ENCODE measurements at places on chromosomes 5 and 9.

GRCh38 chr5:106680330-106680729 is 990.4 kb downstream of the EFNA5 start:
- no peak for DNase-seq

GRCh38 chr5:139262742-139263445 is 30.6 kb upstream of the MATR3 start:
- no peak for DNase-seq

GRCh38 chr9:137295849-137296669 is 6.0 kb downstream of the NRARP start:
- DNase-seq = no peak

GRCh38 chr9:116789081-116789480 is 102.0 kb downstream of the TRIM32 start:
- DNase-seq = no peak

GRCh38 chr9:13898957-13899356 is 415.0 kb downstream of the NFIB start:
- DNase-seq = no peak

GRCh38 chr9:136441191-136441680 is 1.6 kb upstream of the INPP5E start:
- no peak for DNase-seq

DNA sequence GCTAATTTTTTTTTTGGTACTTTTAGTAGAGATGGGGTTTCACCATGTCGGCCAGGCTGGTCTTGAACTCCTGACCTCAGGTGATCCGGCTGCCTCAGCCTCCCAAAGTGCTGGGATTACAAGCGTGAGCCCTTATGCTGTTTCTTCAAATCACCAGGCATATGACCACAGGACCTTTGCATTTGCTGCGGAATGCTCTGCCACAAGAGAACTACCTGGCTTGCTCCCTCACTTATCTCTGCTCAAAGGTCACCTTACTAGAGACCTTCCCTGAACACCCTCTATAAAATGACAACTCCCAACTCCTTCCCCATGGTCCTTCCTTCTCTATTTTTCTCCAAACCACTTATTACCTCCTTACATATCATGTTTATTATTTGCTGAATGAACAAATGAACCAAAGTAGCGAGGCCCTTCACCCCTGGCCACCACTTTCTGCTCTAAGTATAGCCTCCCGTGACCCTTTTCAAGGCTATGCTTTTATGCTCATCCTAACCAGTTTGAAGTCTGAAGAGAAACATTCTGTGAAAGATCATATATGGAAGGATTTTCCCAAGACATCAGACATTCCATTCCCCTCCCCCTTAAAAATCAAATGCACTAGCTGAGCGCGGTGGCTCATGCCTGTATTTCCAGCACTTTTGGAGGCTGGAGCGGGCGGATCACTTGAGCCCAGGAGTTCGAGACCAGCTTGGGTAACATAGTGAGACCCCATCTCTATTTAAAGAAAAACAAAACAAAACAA is 1.3 kb downstream of the ZER1 start:
- DNase-seq = no peak

DNA sequence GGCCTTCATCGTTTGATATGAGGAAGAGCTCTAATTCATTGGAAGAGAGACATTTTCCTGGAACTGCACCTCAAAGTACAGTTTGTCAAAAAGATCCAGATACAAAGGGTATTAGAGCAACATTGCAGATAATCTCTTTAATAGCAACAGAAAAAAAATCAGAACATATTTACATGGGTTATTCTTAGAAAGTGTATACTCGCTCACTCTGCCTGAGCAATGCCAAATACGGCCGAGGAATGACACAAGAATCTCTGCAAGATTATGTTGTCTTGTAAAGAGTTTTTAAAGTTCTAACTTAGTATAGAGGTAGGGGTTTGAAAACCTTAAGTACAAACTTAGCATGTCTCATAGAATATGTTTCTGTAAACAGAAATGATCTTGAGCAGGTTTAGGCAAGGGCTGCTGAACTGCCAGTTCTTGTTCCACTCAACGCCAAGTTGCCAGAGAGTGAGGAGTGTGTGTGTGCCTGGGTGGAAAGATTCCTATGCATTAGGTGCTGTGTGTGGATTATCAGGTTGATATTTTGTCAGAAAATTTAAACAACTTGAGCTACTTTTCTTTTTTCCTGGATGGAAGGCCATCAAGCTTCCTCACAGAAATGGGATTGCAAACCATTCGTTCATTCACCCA is 41.8 kb upstream of the ERCC6L2 start:
- no peak for DNase-seq

GRCh38 chr5:95822542-95823181 is at the start of gene GLRX:
TSS of gene GLRX (minus strand) at chr5:95822726. CDS start at chr5:95822662, 64 bp downstream.
- no peak for DNase-seq

- no peak for DNase-seq
These were observed 51.0 kb upstream of the FYB1 start for GRCh38 chr5:39270225-39270848.

DNA sequence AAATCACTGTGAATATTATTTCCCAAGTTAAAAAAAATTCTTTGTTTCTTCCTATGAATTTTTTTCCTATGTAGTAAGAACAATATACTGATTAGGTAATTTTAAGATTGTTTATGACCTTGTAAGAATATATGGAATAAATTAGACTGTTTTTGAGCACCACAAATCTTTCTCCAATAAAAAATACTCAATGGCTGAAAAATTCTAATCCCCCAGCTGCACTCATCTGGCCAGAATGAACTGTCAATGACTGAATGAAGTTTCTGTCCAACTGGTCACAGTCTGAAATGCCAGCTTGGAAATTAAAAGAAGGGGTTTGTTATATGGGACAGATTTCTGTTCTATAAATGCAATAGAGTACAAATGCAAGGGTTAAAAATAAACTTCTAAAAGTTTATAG is 569.5 kb upstream of the SEMA6A start:
- DNase-seq = no peak

DNA sequence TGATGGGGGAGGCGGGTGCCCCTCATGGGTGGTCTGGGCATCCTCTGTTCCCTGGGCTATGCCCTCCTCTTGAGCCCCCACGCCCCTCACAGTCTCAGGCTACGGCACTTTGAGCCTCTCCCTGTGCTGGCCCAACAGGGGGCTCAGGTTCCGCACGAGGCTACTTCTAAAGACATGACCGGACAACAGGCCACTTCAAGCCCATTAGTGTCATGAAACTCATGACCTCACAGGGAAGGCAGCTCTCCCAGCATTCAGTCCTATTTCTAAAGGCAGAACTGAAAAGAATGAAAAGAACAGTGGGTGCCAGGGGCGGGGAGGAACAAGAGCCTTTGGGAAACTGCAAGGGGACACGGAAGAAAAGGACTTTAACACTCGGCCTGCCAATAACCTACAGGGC is 45.0 kb downstream of the COL23A1 start:
- DNase-seq = no peak

DNA sequence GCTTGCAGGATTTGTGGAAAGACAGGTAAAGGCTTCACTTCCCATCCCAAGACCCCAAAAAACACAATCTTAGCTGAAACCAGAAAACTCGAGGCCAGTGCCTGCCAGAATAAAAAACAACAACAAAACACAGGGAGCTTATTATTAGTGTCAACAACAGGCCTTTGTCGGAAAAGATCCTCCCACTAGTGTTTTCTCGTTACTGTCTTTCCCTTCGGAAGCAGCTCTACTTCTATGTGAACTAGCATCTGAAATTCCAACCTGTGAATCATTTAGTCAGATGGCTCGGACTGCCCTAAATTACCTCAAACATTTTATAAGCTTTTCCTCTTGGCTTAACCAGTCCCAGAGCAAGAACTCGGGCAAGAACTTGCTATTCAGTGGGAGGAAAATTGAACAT is 122.2 kb upstream of the GNA14 start:
- no peak for DNase-seq

- DNase-seq = peak; percentile 88
These were observed 175.5 kb upstream of the MVB12B start for GRCh38 chr9:126151031-126151685.

DNA sequence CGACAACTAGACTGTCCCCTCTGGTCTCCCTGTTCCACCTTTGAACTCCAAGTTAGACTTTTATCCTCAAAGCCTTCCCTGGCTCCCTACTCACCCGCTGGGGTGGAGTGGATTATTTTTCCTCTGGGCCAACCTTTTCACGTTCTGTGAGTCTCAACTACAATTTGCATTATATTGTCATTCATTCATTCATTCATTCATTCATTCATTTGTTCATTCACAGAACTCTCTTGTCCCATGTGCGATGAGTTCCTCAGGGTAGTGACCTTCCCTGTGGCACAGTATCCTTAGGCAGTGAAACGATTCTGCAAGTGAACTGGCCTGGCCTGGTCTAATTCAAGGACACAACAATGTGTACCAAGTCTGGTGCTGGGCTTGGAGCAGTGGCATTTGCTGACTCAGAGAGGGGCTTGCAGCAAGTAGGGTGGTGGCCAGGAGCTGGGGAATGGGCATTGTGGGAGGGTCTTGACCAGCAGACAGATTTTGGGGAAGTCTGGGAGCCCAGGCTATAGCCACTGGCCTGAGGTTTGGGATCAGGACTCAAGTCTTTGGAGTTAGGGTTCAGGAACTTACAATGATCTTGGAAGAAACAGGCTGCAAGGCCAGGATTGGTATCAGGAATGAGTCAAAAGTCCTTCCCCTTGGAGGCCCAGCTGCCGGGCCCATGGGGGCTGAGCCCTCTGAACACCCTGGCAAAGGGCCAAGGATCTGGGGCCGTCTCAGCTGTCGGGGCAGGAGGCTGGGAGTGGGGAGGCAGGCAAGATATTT is 37.2 kb upstream of the COL15A1 start:
- DNase-seq = no peak

- no peak for DNase-seq
These were observed 337.3 kb downstream of the KDM4C start for GRCh38 chr9:7095058-7095457.

GRCh38 chr9:137588311-137588710 is 2.0 kb downstream of the ZMYND19 start:
- DNase-seq = no peak

DNA sequence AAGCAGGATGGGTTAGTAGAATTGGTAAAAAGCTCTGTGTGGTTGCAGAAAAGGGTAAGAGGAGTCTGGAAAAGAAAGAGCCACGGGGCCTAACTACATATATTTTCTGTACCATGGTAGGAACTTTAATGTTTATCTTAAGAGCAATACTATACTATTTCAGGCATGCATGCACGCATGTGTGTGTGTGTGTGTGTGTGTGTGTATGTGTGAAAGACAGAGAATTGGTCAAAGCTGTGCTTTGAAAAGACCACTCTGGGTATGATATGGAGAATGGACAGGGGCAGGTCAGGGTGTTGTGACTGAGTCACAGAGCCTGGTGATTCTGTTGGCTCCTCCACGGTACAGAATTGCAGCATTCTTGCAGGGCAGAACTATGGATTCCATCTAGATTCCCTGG is 339.3 kb downstream of the SLIT3 start:
- no peak for DNase-seq

DNA sequence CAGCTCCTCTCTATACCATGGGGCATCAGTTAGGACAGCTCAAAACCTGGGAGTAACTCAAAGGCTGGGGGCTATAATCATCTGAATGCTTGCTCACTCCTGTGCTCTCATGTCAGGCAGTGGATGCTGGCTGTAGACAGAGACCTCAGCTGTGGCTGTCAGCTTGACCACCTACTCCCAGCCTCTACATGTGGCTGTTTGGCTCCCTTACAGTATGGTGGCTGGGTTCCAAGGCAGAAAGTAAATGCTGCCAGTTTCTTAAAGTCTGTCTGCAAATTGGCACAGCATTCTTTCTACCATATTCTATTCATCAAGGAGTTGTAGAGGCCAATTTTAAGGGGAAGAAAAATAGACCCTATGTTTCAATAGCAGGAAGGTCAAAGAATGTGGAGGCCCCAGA is 66.9 kb downstream of the TMC1 start:
- DNase-seq = no peak

DNA sequence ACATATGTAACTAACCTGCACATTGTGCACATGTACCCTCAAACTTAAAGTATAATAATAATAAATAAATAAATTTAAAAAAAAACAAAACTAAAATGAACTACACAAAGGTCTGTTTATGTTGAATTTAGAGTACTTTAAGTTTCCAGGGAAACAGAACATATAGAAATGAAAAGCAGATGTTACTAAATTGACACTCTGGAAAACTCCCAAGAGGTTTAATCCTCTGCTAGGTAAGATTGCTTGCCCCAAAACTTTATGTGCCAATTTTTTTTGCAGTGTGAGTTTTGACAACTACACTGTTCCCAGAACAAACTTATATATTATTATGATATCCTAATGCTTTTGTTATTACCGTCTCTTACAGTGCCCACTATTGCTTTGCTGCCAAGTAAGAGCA is 134.3 kb upstream of the MRPS30 start:
- DNase-seq = no peak

DNA sequence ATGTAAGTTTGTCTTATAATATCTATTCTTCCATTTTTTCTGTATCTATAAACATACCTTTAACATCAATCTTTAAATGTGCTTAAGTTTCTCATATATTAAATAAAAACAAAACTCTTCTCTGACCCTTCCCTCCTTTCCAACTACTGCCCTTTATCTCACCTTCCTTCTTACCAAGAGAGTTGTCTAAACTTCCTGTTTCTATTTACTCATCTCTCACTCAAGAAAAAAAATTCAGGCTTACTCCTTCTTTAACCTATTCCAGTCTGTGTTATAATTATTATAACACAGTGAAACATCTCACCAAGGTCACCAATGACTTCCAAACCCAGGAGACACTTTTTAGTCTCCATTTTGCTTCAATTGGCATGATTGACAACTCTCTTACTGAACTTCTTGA is 140.9 kb downstream of the CCDC171 start:
- no peak for DNase-seq

- no peak for DNase-seq
These were observed 595.7 kb downstream of the ACTL7B start for GRCh38 chr9:108259917-108260675.

- DNase-seq = no peak
These were observed 36.3 kb downstream of the OLFM1 start for GRCh38 chr9:135123773-135124134.

DNA sequence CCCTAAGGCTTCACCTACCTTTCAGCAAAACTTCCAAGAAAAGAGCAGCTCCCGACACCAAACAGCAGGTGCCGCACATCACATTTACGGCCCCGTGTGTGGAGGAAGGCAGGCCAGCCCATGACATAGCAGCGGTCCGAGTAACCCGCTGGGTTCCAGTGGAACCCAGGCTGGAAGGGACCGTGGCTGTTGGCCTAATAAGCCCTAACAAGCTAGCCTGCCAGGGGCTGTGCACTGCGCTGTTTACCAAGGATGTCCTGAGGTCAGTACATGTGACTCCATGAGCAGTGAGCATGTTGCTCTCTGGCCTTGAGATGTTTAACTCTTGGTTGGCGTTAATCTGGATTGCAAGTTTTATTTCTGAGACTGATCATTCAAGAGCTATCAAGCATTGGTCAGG is 131.5 kb downstream of the FSTL4 start:
- DNase-seq = no peak

GRCh38 chr5:88480245-88480644 is 211.6 kb upstream of the TMEM161B start:
- DNase-seq = peak; percentile 35

DNA sequence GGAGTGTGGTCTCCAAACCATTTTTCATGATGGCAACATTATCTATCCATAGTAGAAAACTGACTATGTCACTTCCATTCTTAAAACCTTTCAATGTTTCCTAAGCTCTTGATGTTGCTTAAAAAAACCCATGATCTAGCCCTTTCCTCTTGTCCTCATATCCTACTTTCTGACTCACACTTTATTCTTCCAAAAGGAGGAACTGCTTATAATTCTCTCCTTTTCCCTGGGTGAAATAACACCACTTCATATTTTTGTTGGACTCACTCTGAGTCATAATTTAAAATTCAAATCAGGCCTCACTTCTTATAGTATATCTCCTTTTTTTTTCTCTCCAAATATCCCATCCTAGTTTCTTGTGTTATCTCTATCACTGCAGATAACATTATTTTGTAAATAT is 513.9 kb downstream of the MAN2A1 start:
- no peak for DNase-seq

- DNase-seq = no peak
These were observed 110.6 kb downstream of the PLPPR1 start for GRCh38 chr9:101139082-101139481.
